ENCODE measurements at places on chromosomes 11 and 22.

GRCh38 chr11:14422052-14422813, 63.2 kb upstream of the RRAS2 start:
- peak; percentile 99 for DNase-seq

DNA sequence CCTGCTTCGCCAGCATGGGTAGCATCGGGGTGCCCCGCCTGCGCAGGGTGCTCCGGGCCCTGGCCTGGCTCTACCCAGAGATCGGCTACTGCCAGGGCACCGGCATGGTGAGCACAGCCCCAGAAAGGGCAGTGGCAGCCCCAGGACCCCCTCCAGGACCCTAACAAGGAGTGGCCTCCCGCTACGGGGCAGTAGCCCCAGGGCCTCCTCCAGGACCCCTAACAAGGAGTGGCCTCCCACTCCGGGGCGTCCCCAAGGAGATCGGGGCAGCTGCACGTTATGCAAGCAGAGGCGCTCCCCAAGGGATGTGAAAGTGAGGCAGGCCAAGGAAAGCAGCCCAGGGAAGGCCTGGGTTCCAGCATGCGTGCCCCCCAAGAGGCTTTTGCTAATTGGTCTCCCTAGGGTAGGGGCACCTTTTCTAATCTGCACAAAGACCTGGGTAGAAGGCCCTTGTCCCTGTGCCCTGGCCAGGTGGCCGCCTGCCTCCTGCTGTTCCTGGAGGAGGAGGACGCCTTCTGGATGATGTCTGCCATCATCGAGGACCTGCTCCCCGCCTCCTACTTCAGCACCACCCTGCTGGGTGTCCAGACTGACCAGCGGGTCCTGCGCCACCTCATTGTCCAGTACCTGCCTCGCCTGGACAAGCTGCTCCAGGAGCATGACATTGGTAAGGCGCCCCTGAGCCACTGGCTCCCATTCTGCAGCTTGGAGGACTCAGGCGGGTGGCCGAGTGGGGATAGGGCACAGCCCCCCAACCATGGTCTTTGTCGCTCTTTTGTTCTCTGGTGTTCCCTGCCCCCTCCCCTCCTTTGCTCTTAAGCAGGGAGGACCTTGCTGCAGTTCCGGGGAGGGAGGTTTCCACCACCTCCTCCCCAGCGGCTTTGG, 35.0 kb downstream of the SGSM3 start:
- DNase-seq = no peak

DNA sequence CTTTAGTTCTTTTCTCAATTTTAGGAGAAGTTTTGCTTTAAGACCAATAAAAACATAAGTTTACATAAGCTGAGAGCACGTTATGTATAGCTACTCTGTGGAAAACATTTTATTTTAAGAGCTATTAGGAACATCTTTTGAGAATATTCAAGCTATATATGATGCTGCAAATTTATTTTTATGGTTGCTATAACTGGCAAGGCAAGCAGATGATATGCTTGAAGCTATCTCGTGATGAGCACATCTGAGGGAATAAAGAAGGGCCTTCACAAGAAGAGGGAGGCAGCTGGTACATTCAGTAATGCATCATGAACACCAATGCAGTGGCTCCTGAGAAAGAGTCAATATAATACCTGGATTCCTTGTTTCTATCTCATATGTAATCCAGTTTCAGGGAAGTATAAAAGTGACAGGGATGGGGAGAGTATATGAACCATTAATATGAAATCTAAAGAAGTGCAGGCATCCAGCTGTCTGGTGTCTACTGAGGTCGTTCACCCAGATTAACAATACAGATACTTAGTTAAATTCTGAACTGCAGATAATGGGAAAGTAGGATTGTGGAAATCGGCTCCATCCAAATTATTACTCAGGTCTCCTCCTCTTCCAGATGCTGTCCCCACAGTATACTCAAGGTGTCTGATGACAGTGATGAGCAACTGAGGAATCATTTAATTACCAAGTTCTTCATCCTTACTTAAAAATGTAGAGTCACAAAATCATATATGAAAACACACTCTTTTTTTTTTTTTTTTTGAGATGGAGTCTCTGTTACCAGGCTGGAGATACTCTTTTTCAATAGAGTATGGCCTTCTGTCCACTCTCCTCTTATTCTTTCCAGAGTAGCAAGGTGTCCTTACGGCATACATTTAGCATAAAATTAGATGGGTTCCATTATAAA, 100.4 kb upstream of the SERPIND1 start:
- DNase-seq = no peak

DNA sequence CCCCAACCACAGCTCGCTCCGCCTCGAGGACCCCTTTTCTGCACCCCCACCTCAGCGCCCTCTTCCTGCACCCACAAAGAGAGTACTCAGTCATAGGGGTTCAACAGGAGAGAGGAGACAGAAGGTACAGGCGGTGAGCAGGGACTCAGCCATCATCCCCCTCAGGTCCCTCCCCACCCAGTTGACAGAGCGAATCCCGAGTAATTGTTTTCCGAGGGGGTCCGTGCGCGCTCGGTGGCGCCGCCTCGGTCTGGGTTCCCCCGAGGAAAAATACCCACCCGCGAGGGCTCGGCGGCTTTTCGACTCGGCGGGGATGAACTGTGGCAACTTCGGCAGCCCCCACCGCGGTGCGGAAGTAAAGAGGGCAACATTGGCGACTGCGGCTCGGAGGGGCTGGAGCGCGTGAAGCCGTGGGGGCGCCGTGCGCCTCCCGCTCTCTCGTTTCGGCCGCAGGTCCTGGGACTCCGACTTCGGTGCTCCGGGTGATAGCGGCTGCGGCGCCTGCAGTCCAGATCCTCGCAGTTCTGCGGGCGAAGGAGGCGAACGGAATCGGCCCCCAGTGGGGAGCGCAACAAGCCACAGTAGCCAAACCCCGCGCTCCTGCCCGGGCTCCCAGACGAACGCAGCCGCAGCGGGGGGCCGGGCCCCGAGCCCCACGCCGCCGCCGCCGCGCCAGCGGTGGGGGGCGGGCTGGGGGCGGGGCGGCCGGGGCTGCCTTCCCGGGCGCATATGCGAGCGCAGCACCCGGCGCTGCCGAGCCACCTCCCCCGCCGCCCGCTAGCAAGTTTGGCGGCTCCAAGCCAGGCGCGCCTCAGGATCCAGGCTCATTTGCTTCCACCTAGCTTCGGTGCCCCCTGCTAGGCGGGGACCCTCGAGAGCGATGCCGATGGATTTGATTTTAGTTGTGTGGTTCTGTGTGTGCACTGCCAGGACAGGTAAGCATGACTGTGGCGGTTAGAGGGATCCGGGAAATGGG, at the start of gene NELL1:
TSS of gene NELL1 (plus strand) at position 743 of the 976 bp plus-strand sequence.
- DNase-seq = no peak

DNA sequence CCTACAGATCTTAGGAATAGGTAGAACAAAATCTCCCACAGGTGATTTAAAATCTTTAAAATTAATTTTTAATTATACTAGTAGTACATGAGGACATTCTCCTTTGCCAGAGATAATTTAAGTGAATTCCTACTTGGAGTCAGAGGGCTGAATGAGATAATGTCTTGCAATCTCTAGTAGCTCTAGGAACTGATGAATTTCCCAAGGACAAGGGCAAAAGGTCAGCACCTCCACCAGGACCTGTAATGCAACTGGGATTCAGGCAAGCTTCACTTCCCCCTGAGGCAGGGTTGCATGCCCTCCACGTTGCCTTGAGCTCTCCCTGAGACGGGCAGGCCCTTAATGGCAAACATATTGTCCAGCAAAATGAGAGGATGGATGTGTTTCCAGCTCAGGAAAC, 330.3 kb upstream of the PITPNB start:
- no peak for DNase-seq

DNA sequence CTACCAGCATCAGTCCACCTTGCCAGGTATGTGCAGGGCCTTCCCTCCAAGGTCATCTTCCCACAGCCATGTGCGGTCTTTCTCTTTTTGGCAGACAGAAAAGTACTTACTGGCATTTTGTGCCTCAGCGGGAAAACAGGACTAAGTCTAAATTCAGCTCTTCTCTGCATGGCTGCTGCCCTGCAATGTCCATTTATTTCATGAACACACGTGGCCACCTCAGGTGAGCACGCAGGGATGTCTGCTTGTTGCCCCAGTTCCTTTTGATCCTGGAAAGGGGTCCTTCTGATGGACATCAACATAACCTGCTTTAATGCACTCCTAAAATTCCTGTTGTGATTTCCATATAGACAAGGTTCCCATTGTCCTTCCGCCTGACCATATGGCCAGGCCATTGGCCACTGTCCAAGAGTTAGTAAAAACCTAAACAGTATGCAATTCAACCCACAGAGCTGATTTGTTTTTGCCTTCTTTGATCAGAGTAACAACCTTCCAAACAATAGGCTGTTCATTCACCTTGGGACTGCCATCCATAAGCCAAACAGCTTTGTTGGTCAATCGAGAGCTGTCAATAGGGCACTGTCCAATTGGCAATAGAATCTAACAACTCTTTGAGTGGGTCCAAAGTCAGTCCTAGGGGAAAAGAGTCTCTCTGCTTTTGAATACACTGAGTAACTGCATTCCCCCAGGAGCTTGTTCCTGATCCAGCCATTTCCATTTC, 5.9 kb downstream of the TREH start:
- no peak for DNase-seq

GRCh38 chr22:39351689-39352214, 2.0 kb downstream of the SYNGR1 start:
- DNase-seq = no peak

DNA sequence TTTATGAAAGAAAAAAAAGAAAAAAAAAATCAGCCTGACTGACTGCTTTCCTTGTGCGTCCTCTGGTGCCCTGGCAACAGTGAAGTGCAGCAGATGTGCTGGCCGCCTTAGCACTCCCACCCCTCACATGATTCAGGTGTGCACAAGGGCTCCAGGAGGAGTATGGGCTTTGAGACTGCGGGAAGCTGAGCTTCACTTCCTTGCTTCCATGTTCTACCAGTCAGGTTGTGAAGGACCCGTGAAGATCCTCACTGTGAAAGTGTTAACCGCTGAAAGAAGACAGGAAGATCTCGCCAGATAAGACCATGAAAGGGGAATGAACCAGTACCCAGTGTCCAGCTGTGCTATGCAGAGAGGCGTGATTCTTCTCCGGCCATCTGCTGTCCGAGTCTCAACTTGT, 48.2 kb downstream of the HIRA start:
- no peak for DNase-seq

DNA sequence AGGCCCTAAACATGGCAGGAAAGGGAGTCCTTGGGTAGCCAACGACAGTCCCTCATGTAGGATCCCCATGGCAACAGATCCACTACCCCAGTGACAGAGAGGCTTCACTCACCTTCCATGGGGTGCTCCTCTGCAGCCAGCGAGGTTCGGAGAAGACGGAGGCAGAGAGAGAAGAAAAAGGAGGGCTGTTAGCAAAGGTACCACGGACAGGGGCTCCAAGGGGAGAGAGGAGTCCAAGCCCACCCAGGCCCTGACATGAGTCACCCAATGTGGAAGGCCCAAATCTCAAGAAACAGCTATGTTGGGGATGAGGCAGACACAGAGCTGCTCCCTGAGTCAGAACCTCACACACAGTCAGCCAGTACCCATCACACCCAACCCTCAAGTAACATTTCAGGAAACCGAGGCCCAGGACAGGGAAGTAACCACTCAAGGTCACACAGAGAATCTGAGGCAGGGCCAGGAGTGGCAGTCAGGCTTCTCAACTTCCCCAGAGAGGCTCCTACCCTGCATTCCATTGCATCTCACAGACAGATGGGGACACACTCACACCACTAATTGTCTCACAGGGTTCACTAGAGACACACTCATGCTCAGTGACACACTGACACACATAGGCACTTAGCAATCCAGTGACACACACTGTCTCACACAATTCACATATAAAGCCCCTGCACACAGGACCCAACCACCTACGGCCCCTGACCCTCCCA, 25.2 kb downstream of the NRXN2 start:
- no peak for DNase-seq

- no peak for DNase-seq
Observed at GRCh38 chr11:43316451-43316850, 4.7 kb downstream of the API5 start.

DNA sequence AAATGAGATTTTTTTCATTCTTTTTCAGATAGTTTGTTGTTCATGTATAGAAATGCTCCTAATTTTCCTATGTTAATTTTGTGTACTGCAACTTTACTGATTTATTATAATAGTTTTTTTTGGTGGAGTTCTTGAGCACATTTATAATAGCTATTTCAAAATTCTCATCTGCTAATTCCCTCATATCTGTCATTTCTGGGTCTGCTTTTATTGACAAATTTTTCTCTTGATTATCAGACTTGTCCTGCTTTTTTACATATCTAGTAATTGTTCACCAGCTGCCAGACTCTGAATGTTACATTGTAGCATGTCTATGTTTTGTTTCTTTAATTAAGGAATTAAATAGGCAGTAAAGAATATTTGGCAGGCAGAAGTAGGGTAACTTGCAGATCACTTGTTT, 60.9 kb upstream of the PARVA start:
- DNase-seq = no peak

GRCh38 chr11:84800755-84801346, 826.3 kb downstream of the DLG2 start:
- peak; percentile 19 for DNase-seq

GRCh38 chr11:61749591-61750217, 2.7 kb upstream of the MYRF start:
- no peak for DNase-seq

DNA sequence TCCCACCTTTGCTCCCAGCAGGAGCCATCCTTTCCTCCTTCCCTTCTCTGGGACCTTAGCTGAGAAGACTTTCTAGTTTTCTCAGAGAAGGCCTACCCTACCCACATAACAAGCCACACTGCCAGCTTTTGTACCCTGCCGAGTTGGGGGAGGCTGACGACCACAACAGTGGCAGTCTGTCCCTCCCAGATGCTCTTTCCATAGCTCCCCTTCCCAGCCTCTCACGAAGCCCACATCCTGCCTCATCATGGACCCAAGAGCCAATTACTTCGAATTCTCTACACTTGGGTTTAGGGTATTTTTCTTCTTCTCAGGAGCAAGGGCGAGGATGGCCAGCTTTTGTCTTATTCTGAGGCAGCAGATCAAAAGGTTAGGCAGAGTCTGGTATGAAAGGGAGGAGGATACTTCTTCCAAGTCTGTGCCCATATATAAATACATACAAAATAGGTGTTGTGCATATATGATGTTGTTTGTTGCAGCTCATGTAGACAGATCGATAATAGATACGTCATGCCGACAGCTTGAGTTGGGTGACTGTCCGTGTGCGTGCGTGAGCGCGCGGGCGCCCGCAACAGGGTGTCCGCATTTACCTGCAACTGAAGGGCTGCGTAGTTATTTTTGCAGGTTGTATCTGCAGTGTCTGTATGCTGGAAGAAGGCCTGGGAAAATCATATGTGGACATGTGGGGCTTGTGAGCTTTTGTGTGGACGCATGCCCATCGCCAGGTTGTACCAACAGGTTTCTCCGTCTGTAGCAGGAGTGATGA, 846 bp upstream of the NRGN start:
- no peak for DNase-seq

- DNase-seq = no peak
Observed at GRCh38 chr22:30426388-30427353, 1.1 kb downstream of the MTFP1 start.

GRCh38 chr22:47282851-47283250, 520.4 kb downstream of the TBC1D22A start:
- DNase-seq = no peak

- DNase-seq = no peak
Observed at GRCh38 chr11:7965386-7965785, at the start of gene NLRP10. TSS of gene NLRP10 (minus strand) at chr11:7965447. CDS start at chr11:7963495, 1,952 bp downstream.
